ENCODE measurements at places on chromosomes 5 and 9.
A peak's percentile ranks its signal among the peaks of the same experiment; 100 is the strongest.

DNA sequence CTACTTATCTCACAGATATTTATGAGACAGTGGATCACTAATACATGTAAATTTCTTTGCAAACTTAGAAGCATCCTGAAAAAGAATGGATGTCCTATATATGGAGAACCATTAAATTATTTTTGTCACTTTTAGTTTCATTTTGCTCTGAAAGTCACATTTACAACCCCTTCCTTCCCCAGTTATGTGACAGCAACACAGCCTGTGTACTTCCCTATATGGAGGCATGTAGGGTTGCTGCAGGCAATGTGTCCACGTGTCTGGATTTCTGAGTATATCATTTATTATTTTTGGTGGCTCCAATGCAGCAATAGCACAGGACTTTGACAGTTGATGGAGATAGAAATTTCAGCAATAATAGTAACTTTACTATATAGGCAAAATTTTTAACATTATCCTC is 156.4 kb downstream of the ST8SIA4 start:
- no peak for DNase-seq

DNA sequence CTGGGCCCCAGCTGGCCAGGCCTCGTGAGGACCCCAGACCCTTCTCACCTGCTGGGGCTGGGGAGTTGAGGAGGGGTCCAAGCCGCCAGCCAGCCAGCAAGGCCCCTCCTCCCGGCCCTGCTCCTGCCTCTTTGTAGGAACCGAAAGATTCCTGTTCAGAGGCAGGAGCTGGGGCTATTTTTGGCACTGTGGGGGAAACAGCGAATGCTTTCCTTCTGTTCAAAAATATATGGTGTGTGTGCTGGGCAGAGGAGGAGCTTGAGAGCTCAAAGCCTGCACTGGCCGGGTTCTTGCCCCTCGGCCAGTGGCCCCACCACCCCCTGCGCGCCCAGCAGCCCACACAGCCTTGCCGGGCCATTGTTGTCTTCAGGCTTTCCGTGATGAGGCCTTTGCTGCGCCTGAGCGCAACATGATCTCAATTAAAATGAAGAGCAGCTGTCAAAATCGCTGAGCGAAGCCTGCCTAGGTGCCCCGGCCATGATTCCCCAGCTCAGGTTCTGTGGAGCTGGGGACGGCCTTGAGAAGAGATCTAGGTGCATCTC is 13.4 kb downstream of the NCS1 start:
- DNase-seq, result no peak

DNA sequence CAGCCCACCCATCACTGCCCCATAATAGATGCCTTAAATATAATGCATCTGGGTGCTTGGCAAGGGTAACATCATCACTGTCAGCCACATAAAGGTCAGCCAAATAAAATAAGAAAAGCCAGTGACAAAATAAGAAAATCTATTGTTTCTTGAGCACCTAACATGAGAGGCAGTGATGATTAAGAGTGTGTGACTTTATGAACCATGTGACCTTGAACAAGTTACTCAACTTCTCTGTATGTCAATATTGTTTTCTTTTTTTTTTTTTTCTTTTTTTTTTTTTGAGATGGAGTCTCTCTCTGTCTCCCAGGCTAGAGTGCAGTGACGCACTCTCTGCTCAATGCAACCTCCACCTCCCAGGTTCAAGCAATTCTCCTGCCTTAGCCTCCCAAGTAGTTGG is 98.7 kb downstream of the CDK5RAP2 start:
- no peak for DNase-seq

- DNase-seq, result no peak
Measured at GRCh38 chr5:127243011-127243410, 47.6 kb upstream of the MEGF10 start.

- DNase-seq, result no peak
Measured at GRCh38 chr9:122011818-122012498, 81.2 kb downstream of the TTLL11 start.

- DNase-seq, result peak; percentile 46
Measured at GRCh38 chr9:83199240-83199639, 136.3 kb upstream of the RASEF start.

DNA sequence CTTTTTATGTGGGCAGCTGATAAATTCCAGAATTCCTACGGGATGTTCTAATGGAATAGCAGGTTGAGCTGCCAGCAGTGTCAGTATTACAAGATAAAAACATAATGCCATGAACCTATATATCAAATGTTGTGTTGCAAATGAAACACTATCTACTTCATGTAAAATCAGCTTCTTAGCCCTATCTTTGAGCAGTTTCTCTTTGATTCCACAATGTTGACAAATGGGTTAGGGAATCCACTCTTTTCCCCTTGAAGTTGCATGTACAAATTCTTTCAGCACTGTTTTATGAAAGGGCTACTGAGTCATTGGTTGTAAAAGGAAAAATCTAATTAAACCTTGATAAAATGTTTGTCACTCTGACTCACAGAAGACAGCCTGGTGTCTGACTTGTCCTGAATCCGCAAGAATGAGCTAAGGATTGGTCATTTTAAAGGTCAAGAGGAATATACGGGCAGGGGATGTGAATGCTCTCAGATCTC is 950.6 kb upstream of the NUDT12 start:
- DNase-seq, result peak; percentile 43

GRCh38 chr9:113888336-113888735 is 12.2 kb downstream of the ZNF618 start:
- DNase-seq, result no peak

- DNase-seq, result no peak
Measured at GRCh38 chr9:98610211-98610610, 98.5 kb downstream of the GABBR2 start.

DNA sequence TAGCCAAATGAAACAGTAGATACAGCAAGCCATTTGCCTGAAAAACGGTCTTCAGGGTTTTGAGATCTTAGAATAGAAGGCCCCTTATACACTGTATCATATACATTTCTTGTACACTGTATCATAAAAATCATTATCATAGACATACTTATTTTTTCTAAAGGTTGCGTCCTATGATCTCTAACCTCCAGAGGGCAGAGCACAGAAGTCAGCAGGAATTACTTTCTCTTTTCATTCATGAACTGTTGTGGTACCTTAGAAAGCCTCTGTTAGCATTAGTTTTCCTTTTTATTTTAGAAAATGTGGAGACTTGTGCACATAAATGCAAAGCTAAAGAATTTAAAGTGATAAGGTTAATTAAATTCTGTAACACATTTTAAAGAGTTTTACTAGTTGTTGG is 115.4 kb downstream of the OXCT1 start:
- no peak for DNase-seq

DNA sequence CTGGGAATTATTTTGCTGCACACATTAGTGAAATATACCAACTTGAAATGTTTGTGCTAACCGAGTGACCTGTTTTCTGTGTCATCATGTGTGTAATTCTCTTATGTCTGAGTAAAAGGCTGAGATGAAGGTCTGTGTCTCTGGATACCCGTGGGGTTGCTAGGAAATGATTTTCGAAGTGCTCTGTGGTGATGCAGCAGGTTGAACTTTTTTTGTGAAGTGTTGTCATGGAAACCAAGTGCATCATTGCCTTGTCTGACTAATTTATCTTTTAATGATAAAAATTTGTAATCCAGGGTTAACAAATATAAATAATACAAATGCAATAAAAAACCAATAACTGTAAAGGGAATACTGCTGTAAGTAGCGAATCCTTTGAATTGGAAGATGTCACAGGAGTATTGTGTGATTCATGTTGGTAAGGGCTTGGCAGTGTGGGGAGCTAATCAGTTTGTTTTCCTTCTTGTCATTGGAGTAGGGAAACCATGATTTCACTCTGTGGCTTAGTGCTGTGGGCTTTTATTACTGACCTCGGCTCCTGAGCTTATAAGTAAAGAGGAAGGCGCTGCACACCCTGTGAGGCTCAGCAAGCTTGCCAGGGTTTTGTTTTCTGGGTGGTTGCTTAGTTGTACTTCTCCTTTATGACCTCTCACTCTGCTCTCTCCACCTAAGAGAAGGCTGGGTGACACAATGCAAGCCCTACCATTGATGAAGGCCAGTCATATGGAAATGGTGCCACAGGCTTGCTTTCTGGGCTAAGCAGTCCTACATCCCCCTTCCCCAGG is 22.3 kb downstream of the PDE8B start:
- no peak for DNase-seq

GRCh38 chr5:96220610-96221390 is 212.2 kb downstream of the PCSK1 start:
- DNase-seq, result peak; percentile 88

DNA sequence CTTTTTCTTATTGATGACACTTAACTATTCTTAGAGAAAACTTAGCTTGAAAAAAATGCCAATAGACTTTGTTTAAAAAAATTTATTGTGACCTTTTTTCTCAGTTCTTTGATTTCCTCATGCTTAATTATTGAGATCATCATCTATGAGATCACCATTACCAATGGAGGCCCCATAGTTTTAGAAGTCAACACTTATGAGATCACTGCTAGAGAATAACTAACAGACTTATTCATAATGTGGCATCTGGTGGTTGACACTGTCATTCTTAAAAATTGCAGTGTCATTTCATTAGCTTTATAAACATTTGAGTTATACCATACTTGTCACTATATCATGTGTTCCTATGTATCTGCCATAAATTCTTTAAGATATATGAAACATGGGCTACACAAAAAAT is 14.9 kb upstream of the FEM1C start:
- no peak for DNase-seq

GRCh38 chr9:6631207-6631512 is 14.4 kb downstream of the GLDC start:
- no peak for DNase-seq

GRCh38 chr9:134889386-134890154 is 9.0 kb downstream of the FCN2 start:
- DNase-seq, result no peak

GRCh38 chr9:121645003-121645402 is 6.4 kb upstream of the DAB2IP start:
- no peak for DNase-seq

DNA sequence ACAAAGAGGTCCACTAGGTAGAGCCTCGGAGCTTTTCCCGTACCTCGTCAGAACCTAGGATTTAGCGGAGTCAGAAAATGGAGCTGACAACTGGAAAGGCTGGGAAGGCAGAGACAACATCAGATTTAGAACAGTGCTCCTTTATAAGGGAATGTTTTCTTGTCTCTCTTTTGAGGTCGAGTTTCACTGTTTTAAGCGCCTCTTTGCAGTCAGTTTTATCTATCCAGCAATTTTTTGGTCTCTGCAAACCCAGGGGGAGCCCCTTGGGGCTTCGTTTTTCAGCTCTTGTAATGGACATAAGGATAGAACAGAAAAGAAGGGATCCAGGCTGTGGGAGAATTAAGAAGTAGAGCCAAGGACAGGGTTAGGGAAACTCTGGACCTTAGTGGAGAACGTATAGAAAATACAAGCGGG is 80.5 kb downstream of the FNBP1 start:
- DNase-seq, result peak; percentile 18

- DNase-seq, result peak; percentile 79
Measured at GRCh38 chr9:130912932-130913598, 16.5 kb upstream of the QRFP start.

DNA sequence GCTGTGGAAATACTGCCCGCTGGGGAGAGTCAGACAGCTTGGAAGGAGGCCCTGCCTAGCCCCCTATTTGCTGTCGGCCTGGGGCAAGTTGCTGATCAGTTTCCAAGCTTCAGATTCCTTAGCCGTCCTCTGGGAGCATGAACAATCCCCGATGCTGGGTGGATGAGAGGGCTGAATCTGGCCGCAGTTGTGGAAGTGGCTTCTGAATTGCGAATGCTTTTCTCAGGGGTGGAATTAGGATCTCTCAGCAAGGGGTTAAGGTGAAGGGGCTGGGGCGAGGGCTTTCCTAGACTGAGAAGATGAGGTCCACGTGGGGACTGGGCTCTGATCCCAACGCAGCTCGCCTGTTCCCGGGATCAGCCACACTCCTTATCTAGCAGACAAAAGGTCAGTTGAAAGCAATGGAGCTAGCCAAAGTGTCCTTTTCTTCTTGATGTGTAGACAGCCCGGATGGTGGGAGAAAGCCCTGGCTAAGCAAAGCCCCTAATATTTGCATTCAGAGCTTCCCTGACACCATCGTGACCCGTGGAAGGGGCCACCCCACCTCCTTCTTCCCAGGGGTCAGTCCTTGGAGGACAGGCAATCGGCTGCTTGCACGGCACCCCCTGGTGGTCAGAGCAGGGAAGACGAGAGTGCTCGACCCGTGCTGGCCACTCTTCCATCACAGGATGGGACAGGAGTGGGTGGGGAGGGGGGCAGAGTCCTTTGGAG is 54.9 kb downstream of the COL15A1 start:
- peak; percentile 32 for DNase-seq

DNA sequence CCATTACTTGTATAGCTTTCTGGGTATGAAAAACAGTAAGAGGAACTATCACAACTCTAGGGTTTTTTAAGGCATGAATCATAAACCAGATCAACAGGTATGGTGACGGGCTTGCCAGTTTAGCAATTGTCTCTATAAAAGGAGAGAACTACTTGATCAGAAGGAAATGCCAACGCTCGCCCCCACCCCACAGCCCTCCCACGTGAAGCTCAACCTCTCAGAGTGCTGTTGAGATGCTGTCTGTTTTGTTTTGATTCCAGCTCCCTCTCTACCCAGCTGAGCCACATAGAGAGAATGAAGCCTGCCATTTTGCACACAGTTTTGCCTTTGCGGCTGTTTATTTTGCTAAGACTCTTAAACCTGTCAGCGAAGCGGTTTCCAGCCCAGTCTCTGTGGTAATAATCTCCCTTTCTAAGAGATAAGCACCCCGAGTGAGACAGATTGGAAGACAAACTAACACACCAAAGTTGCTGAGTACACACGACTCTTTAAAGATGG is 257.9 kb upstream of the ANKRD55 start:
- DNase-seq, result peak; percentile 92

DNA sequence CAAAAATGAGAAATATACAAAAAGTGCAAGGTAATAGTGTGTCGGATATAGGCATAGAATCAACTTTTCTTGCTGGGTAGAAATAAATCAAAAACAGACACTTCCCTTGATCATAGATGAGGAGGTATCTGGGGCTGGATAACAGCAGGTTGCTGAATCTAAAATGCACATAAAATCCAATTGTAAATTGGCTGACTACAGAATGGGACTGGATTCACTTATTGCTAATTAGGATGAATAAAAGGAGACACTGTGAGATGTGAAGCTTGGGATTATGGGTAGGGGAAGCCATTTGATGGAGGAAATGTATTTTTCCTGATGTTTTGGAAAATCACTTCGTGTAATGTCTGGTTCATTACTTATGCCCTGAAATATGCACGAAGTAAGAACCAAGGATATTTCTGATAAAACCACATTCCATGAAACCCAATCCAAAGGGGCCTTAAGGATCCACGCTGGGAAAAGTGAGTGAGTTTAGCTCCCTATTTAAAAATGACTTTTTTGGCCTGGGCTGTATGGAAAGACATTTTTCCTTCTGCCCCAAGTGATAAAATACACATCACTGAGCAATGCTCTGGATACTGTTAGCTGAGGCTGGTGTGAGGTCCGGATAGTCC is 136.1 kb downstream of the MARCHF11 start:
- DNase-seq, result no peak

Data from mammary epithelial cell (primary cell).